ENCODE measurements at places on chromosomes 5 and 9.

DNA sequence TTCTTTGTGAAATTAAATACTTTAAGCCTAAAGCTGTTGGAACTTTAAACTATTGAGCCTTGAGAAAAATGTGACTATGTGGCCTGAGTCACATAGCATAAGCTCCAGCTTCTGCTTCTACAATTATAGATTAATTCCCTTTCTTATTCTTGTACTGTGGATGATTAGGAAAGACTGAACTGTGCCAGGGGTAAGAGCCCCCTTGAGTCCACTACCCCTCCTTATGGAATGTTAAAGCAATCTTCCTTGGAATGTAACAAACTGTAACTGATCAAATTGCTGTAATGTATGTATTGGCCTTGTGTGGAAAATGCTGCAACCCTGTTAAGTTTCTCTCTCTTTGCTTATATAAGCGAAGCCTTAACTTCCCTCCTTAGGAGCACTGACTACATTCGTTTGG lies 273.2 kb downstream of the FAM170A start:
- DNase-seq = no peak

- no peak for DNase-seq
Observed at GRCh38 chr9:135300346-135301141, 179.0 kb upstream of the PPP1R26 start.

GRCh38 chr5:39149966-39150365 lies 69.4 kb downstream of the FYB1 start:
- DNase-seq = no peak

DNA sequence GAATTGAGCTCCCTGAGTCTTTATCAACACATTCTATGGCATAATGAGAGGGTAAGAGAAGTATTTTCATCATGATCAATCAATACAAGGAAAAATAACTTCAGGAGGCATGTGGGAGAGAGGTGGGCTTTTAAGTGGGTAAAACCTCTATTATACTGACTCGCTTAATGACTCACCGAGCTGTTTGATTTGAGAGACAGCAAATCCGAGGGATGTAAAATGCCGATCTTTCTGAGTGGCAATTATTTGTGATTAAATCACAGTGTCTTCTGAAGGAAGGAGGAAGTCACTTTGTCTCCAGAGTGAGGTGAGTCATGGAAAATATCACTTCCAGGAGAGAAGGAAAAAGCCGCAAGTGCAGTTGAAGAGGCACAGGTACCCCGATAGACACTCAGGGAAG lies 320.4 kb downstream of the DRD1 start:
- DNase-seq = no peak

GRCh38 chr9:128106940-128107467 lies 20.5 kb downstream of the PTGES2 start:
- no peak for DNase-seq
